ENCODE measurements at places on chromosomes 6 and 20.

DNA sequence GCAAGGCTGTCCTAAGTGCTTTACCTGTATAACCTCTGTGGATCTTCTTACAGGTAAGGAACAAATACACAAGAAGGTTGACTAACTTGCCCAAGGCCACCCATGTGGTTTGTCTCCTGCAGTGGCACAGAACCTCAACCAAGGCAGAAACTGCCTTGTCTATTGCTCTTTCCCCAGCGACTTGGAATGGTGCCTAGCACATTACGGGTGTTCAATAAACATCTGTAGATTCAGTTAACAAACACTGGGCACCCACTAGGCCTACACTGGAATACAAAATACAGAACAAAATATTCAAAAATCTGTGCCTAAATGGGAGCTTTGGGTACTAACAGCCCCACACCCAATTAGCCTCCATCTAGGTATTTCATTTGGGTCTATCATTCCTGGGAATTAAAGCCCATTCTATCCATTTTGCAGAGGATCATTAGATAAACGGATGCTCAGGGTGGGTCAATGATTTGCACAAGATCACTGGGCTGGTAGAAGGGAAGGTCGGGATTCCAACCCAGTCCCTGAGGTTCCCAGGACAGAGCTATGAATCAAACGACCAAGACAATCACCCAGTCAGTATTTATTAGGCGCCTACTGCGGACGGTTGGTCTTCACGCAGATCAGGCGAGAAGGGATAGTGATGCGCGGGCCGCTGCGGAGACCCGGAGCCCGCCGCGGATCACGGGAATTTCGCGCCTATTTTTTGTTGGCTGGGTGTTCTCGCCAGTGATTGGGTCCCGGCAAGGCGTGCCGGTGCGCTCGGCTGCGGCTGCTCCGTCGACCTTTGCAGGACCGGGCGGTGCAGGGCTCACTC lies at the start of gene STK35:
Gene STK35, plus strand, starts transcription at position 771 of the 808 bp plus-strand sequence. CDS start 55 bp downstream, outside the sequence.
- DNase-seq = peak; percentile 65

- DNase-seq = no peak
These were observed 50.5 kb downstream of the CPNE5 start for GRCh38 chr6:36788768-36789167.

DNA sequence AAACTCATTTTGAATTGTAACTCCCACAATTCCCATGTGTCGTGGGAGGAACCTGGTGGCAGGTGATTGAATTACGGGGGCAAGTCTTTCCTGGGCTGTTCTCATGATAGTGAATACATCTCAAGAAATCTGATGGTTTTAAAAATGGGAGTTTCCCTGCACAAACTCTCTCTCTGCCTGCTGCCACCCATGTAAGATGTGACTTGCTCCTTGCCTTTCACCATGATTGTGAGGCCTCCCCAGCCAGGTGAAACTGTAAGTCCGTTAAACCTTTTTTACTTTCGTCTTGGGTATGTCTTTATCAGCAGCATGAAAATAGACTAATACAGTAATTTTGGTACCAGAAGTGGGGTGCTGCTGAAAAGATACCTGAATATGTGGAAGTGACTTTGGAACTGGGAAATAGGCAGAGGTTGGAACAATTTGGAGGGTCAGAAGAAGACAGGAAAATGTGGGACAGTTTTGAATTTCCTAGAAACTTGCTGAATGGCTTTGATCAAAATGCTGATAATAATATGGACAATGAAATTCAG lies 41.4 kb upstream of the SAMHD1 start:
- no peak for DNase-seq

DNA sequence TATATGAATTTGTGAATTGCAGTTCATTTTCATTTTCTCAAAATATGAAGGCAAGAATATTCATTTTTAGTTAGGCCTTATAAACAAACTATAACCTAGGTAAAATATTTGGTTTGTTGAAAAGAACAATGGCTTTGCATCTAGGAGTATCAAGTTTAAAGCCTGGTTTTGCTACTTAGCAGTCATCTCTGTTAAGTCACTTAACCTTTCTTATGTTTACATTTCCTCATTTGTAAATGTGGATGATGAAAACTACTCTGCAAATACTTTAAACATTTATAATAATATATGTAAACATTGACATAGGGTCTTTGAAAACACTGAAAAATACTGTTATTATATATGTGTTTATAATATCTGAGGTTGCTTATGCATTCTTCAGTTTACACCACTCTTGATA lies 135.5 kb downstream of the CENPW start:
- no peak for DNase-seq

GRCh38 chr6:53494076-53494475 lies 50.8 kb downstream of the GCLC start:
- no peak for DNase-seq

DNA sequence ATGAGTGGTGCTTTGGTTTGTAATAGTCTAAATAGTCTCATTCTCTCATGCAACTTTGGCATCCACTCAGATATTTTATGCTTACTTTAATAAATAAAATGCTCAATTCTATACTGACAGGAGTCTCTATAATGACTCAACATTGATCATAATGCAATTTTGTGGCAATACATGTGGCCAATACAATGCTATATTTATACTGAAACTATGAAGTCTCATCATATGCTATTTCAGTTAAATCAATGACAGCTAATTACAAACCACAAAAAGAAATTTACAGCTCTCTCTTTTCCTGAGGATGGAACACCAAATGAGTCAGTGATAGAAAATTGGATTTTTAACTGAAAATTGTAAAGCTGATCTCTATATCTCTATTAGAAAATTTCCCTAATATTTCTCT lies 77.1 kb downstream of the WASF1 start:
- no peak for DNase-seq

- DNase-seq = no peak
These were observed 128.5 kb upstream of the CDYL start for GRCh38 chr6:4647414-4648365.

DNA sequence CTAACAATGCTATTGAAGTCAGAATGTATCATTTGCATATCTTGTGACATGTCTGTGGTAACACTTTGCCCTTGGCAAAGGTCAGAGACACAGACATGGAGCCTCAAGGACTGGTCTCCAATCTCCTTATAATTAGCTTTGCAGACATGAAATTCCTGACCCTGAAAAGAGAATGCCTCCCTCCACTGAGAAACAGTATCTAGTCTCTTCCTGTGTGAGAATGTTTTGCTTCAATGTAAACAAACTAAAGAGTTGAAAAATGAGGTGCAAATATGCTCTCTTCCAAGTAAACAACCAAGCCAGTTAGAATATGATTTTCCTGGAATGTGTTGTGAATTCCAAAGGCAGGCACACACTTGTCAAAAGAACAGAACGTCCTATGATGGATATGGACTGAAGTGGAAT lies 407.1 kb upstream of the MARCKS start:
- no peak for DNase-seq

All from CD4-positive, alpha-beta T cell treated with Interleukin-15 for 4 hours (primary cell).